ENCODE measurements at places on chromosomes 2 and 18. TPM values are rescaled to one million over a fixed set of nuclear protein-coding genes. Genes with fewer than 3 reads are reported as not detected.

DNA sequence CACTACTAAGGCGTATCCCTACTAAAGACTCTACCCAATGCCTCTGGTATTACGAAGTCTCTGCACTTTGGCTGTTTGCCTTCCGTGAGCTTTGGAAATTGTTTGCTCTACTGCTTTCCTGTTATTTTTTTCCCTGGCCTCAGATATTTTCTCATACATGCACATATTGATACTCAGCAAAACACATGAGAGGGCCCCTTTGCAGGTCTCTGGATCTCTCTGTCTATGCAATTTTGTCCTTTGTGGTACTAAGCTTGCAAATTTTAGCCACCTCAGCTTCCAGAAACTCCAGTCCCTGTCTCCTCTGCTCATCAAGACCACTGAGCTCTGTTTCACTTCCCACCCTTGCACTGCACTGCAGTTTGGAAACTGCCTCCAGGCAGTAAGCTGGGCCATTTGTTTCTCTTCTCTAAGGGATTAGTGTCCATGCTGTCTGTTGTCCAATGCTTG is 46.6 kb downstream of the TAF1B start:
- DNase-seq = no peak

DNA sequence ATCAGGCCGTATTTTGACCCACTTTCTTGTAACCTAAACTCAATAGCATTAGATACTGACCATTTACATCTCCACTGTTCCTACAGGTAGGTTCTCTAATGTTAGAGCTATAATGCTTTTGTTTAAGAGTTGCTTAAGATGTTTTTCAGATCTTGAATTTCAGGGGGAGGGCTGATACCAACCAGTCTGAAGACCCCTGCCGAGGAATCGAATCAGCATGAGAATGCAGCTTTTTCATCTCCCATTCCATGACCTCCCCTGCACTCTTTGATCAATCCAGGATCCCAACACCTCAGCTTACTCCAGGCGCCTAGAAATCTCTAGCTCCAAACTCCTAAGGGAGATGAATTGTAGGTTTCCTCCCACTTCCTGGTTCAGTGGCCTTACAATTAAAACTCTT is 120.5 kb upstream of the MC4R start:
- no peak for DNase-seq

DNA sequence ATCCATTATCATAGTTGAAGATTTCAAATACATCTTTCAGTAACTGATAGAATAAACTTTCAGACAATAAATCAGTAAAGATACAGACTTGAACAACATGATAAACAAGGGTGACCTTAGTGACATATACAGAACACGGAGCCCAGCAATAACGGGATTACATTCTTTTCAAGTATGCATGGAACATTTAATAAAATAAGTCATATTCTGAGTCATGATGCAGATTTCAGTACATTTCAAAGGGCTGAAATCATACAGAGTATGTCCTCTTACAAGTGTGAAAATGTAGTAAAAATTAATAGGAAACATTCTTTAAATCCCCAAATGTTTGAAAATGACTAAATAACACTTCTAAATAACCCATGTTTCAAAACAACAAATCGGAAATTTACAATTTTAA is 17.2 kb upstream of the KLHL29 start:
- no peak for DNase-seq

GRCh38 chr2:207182911-207183310 is 17.2 kb upstream of the KLF7 start:
- no peak for DNase-seq

DNA sequence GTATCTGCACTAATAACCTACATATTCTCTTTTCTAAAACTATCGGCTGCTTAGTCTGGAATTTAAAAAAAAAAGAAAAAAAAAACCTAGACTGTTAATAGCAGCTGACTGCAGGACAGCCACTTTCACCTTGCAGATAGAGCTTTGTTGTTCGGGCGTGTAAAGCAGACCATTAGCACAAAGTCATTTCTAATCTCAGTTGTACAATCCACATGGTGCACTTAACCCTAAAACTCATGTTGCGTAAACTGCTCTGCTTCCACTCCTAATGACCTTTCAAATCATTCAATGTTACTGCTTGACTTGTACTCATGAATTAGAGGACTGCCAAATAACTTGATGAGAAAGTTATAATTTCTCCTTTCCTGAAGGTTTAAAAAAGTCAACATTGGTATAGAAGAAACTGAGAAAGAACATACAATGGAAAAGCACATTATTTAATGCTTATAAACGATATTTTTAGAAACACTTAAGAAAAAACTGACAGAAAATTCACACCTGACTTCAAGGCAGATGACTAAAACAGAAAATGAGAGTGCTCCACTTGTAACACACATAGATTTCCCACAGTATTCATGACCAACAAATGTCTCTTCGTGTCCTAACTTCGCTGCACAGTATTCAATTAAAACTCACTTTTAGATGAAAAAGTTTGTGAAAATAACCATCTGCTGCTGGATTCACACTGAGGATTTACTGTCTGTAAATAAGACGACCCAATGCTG is 2.6 kb downstream of the CDH2 start:
- no peak for DNase-seq

The UGT1A3 gene
- not detected for total RNA-seq

Measured in lower leg skin (tissue), 4 donors.